ENCODE measurements at places on chromosomes 5 and 9.
A peak's percentile ranks its signal among the peaks of the same experiment; 100 is the strongest.

DNA sequence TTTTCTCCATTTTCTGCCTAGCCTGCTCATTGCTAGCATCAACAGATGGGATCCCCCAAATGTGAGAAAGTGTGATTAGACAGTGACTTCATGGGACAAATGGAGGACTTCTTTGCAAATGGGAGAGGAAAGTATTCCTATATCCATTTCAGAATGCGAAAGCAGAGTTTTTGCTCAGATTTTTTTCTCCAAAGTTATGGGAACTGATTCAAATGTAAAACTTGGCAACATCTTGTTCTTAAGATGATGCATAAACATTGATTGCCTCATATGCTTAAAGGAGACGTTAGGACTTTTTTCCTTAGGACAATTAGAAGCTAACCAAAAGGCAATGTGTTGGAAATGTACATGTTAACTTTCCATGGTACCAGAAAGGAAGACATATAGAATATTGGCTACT lies 704.3 kb upstream of the ZNF608 start:
- no peak for DNase-seq

DNA sequence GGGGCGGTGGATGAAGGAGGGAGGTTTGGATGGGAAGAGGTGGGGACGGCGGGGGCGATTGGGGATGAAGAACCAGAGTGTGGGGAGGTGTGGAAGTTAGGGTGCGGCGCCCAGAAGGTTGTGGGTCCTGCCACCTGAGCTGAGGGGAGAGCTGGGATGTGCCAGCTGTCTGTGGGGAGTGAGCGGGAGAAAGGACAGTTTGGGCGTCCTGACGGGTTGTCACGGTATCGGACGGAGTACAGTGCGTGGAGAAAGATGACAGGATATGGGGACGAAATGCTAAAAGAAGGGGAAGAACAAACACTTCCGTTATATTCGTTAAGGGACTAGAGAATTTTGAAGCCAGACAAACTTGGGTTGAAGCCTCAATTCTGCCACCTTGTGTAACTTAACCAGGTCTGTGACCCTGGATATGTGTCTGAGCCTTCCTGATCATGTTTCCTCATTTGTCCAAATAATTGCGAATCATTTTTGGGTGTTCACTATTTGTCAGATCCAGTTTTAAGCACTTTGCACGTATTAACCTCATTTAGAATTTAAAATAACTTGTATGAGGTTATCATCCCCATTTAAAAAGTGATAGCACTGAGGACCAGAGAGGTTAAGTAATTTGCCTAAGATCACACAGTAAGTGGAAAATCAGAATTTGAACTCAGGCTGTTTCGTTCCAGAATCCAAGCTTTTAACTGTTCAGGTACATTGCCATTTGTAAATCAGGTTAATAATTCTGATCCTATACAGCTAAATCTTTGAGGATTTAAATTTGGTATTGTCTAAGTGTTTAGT lies 689 bp downstream of the CNTRL start:
- DNase-seq: no peak

GRCh38 chr9:5500441-5501235 lies 9.7 kb upstream of the PDCD1LG2 start:
- no peak for DNase-seq

DNA sequence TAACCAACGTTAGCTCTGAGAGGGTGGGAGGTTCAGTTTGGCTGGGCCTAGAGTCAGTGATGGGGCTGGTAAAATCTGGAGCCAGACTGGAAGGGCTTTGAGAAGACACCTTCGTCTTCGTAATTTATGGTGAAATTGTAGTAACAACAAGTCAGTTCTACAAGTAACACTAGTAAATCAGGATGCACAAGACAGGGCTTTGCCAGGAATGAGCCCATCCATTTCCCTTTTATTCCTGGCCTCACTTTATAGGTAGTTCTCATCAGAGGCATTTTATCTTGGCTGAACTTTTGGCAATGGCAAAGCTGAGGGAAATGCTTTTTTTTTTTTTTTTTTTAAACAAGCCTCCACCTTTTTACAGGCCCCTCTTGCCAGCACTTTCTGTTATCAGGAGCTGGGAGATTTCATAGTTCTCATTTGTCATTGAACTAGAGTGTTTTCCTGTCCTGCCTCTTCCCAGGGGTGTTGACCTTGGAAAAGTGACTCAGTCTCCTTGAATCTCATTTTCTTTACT lies 110.5 kb upstream of the KLF4 start:
- no peak for DNase-seq

GRCh38 chr5:180873615-180874520 lies 12.8 kb upstream of the ZFP62 start:
- DNase-seq: peak; percentile 35

DNA sequence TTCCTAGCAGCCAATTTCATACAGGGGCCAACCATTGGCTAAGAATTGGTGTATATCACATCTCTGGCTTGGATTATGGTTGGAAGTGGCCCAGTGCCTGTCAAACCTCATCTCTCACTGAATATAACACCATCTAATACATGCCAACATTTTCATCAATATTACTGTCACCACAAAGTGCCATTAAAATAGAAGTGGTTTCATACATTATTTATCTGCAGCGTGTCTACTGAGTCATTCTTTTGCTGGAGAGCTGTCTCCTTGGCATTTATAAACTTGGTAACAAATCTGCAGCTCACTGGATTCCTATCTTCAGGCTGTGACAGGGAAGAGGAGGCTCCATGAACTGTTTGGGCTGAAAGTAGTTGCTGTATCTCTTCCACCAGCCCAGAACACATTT lies 70.9 kb downstream of the PTTG1 start:
- DNase-seq: no peak

- no peak for DNase-seq
These were observed 37.9 kb upstream of the KLF9 start for GRCh38 chr9:70452365-70452764.

- no peak for DNase-seq
These were observed 12.0 kb downstream of the IFNE start for GRCh38 chr9:21470126-21470525.

DNA sequence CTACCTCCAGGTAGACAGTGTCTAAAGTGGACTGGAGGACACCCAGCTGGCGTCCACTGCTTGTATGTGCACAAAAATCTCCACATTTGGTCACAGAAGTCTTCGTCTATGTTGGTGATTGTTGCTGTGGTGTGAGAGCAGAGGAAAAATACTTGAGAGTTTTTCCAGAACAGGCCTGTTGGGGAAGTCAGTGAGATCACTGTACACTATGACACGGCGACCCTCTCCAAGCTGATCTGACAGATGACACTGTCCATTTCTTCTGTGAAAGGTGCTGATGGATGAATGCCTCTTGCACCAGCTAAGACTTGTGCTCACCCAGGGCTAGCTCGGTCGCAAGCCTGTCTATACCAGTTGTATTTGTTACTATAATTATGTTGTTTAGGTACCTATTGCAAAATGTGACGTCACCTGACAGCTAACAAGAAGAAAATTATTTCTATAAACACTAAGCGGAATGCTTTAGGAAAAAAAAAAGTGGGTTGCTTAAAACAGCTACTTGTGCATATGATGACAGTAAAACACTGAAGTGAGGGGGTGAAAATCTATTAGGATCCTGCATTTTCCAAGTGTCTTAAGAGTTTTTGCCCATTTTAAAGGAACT lies 142.3 kb downstream of the ROR2 start:
- no peak for DNase-seq

GRCh38 chr5:172586125-172587060 lies 54.7 kb upstream of the NEURL1B start:
- DNase-seq: no peak

GRCh38 chr5:154999865-155000264 lies 13.7 kb upstream of the KIF4B start:
- peak; percentile 35 for DNase-seq

DNA sequence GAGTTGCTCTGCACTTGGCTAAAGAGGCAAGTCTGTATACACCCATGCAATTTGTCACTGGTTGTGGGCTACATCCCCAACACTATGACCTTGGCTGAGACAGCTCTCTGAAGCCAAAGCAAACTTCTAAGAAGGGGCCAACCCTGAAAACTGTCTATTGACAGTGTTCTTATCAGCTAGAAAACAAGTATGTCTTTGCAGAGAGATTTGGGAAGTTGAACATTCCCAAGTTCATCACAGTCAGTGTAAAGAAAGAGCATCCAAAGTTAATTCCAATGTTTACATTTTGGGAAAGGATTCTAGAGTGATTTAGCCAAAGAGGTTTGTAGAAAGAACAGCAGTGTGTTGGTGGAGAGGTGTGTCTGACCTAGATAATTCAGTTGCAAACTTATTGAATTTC lies 711.1 kb upstream of the CHD1 start:
- DNase-seq: no peak

DNA sequence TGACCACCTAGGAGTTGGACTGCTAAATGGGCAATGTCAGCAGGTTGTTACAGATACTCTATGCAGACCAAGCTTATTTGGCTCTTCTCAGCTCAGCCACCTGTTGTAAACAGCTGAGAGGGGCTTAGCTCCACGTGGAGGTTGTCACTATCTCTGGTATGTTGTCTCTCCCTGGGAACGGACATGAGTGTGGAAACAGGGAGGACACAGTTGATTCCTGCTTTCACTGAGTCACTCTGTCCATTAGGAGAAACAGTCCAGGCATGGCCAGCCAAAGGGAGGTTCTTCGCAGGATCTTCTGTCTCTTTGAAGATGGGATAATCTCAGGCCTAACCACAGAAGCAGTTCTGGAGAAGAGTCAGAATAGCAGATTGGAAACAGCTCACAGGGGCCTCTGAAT lies 121.2 kb downstream of the PALM2AKAP2 start:
- DNase-seq: no peak

- DNase-seq: no peak
These were observed 127.8 kb downstream of the MED27 start for GRCh38 chr9:131951905-131952304.

DNA sequence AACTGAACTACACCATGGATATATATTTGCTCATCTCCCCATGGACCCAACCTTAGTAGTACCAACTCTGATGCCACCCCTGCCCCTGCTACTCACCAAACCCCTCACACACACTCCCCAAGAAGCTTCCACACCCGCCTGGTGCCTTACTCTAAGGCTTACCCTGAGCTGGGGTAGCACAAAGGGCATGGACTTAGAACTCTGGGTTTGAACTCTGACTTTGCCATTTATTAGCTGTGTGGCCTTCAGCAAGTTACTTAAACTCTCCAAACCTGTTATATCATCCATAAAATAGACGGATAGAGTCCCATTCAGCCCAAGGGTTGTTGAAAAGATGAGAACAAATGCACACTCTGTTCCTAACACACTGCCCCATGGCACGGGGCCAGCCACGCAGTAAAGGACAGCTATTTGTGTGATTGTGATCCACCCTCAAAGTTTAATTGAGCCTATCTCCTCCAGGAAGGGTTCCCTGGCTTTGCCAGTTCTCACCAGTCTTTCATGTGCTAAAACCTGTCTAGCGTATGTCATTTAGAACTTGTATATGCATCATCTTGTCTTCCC lies 111.0 kb downstream of the KLHL3 start:
- no peak for DNase-seq

DNA sequence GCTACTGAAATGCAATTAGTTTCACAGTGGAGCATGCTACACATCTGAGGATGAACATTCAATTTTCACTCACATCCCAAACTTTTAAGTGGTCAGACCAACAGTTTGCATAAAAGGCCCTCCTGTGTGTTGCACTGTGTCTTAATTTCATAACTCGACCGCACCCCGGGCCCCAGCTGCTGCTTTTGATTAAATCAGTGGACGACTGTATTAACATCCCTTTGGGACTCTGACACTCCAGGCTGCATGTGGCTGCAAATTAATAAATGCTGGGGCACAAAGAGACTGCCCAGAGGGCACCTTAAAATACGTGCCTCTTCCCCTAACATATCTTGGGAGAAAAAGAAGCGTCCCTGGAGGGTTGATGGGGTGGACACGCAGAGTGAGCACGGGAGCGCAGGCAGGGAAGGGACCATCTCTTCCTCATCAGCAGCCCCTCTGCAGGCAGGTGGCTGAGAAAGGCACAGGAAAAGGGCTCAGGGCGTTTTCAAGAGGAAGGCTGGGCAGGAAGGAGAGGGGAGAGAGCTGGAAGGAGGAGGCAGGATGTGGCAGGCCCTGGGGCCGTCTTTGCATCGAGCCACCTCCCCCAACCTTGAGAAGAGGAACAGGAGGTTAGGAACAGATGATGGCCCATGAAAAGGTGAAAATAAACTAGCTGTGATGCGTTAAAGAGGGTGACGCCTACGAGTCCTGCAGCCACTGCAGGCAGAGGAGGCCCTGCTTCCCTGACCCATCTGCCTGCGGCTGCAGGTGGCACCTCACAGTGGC lies 18.6 kb downstream of the MED10 start:
- DNase-seq: peak; percentile 14

GRCh38 chr5:125882061-125882460 lies 541.1 kb upstream of the GRAMD2B start:
- DNase-seq: no peak

DNA sequence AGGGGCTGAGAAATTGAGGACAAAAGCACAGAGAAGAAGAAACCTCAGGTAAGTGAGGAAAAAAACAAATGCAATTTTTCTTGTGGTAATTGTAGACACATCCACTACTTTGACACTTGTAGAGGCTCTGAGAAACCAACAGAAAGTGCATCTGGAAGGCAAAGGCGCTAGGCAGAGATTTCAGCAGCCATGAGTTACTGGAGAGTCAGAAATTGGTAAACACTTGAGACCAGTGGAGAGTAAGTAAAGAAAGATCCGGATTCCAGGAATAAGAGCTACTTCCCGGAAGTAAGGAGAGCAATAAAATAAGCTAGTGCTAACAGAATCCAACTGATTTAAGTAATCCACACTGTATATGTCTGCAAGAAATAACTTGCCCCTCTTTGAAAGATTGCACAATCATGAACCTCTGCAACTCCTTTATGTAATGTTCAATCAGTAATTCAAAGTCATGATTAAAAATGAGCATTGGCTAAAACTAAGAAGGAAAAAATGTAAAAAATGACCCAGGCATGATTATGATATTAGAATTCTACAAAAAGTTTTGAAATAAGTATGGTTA lies 382.1 kb downstream of the CDH18 start:
- DNase-seq: no peak

GRCh38 chr9:76704593-76705204 lies 59.5 kb upstream of the PCA3 start:
- DNase-seq: peak; percentile 46

GRCh38 chr5:110321117-110321516 lies 405.4 kb downstream of the TMEM232 start:
- DNase-seq: peak; percentile 20

GRCh38 chr5:5929291-5930020 lies 448.9 kb downstream of the MED10 start:
- no peak for DNase-seq

DNA sequence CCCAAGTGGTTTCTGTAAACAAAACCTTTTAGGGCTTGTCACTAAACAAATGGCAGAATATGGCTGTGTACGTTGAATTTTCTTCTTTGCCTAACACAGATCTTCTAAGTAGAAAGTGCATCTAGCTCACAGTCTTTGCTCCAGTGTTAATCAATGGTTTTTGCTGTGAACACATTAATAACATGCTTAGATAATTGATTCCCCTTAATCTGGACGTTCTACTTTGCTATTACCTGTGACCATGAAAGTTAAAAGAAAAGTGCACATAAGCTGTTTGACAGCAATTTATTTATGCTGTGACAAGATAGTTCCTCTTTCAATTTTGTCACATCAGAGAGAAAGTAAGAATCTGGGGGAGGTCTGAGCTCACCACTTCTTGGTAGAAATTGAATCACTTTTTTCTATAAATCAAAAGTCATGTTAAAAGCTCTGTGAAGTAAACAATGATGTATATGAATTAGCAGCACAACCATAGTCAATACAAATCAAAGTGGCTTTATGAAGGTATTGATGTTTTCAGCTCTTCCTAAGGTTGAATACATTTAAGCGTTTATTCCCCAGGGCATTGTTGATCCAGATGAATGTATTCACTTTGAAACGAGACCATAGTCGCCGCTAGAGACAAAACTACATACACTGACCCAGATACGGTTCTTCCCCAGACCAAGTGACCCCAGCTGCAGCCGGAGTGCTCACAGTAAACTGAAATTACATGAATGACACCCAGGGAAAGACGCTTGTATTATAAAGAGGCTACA lies 174.6 kb upstream of the ZNF608 start:
- no peak for DNase-seq

All from activated CD4-positive, alpha-beta T cell treated with anti-CD3 and anti-CD28 coated beads, Interleukin-2, amount 50 U/mL, for 16 hours (primary cell).